ENCODE measurements at places on chromosomes 7 and 10. TPM values are rescaled to one million over a fixed set of nuclear protein-coding genes. Genes with fewer than 3 reads are reported as not detected.

- no peak for DNase-seq
These were observed 43.5 kb downstream of the STRA8 start for GRCh38 chr7:135277161-135277560.

- DNase-seq, result peak; percentile 26
These were observed 147.1 kb downstream of the RGS10 start for GRCh38 chr10:119395280-119396007.

- DNase-seq, result peak; percentile 37
These were observed 44.4 kb downstream of the MCU start for GRCh38 chr10:72736176-72736827.

GRCh38 chr7:40944981-40945585 lies 757.8 kb downstream of the INHBA start:
- DNase-seq, result peak; percentile 79

NXPH1 gene
- total RNA-seq, result 0.13 TPM
